ENCODE measurements at places on chromosomes 1 and 21.

DNA sequence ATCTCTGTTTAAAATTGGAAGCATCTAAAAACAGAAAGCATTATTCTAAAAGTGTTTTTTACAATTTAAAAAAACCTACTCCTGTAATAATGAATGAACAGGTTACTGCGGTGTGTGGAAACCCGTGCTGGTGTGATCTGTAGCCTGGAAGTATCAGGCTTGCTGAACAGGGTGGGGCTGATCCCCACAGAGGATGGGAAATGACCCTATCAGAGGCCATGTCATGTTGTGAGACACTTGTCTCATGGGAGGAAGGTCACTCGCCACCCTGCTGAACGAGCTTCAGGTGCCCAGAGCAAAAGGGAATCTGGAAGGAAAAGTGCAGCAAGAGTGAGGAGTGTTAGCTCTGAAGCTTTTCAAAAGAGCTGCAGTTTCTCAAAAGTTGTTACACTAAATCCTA, 320.7 kb downstream of the RRAGC start:
- no peak for DNase-seq

GRCh38 chr21:41545500-41546359, 37.8 kb upstream of the TMPRSS2 start:
- no peak for DNase-seq

GRCh38 chr1:42674214-42674613, 8.0 kb upstream of the YBX1 start:
- no peak for DNase-seq

GRCh38 chr1:219927956-219928790, at the start of gene SLC30A10:
SLC30A10 (minus strand) TSS chr1:219928557; CDS start chr1:219928440, 117 bp downstream.
- peak; percentile 54 for DNase-seq

- no peak for DNase-seq
These were observed 87.4 kb downstream of the UBR4 start for GRCh38 chr1:19122668-19123067.

GRCh38 chr1:19089524-19089923, 120.5 kb downstream of the UBR4 start:
- DNase-seq = no peak

DNA sequence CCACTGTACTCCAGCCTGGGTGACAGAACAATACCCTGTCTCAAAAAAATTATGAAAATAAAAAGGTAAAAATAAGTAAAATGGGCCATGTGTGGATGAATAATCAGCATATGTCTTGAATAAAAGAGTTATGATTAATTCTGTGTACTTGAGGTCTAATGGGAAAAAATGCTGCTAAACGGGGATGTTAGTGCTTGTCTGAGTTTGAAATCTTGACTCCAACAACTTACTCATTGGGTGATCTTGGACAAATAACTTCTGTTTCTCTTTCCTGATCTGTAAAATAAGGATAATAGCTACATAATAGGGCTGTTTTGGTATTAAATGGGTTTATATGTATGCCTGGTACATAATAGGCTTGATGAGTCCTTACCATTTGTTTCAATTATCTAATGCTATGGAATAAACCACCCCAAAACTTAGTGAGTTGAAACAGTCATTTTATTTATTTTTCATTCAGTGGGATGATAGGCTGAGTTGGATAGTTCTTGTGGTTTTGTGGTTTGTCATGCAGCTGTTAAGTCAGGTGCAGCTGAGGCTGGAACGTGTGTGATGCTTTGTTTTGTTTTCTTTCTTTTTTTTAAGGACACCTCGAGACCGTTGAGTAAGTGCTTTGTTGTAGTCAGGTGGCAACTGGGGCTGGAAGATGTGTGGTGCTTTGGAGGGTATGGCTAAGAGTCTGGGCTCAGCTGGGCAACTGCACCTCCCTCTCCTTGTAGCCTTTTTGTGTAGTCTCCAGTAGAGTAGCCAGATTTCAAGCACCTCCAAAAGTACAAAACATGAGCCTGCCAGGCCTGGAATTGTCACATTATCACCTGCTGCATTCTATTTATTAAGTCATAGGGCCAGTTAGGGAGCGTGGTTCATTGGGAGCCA, 4.9 kb downstream of the MDM4 start:
- DNase-seq = no peak

DNA sequence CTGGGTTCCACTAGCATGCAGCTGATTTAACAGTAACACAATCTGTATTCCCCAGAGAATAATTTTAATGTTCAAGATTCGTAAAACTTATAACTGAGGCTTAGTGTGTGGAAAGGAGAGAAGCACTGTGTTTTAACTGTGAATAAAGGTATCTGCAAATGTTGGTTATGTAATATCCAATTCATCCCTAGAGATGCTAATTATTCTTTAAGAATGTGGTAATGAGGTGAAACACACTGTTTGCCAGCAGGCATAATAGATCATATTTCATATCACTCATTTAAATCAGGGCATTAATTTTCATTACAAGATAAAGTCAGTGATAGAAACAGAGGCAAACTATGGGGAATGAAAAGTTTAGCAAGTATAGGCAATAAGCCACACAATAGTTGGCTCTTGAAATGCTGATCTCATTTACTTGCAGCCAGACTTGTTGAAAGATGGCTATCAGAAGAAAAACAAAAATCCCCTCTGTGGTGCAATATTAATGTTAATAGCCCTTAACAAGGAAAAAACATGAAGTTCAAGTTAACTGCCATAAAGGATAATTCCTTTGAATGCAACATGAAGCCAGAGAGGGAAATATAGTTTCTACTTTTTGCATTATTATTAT, 33.4 kb downstream of the HMCN1 start:
- no peak for DNase-seq
